Stromal cell of bone marrow (primary cell): ENCODE measurements at places on chromosomes 3 and 15.

GRCh38 chr3:133152056-133152455 lies 113.9 kb downstream of the TMEM108 start:
- DNase-seq: no peak

DNA sequence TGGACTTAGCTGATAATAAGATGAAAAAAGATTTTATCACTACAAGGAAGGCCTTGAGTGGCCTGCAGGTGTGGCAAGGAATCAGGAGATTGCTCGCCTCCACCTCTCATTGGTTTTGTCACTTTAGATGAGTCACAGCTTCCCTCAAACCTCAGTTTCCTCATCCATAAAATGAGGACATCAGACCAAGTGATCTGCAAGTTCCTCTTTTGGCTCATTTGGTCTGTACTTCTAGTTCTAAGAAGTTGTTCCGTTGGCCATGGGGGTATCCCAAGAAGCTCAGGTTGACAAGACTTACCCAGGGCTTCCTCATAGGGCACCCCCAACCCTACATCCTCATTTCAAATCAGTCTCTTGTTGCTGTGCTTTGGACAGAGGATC lies 254.1 kb downstream of the UACA start:
- no peak for DNase-seq

GRCh38 chr3:73966733-73967132 lies 342.0 kb upstream of the PDZRN3 start:
- DNase-seq: no peak

DNA sequence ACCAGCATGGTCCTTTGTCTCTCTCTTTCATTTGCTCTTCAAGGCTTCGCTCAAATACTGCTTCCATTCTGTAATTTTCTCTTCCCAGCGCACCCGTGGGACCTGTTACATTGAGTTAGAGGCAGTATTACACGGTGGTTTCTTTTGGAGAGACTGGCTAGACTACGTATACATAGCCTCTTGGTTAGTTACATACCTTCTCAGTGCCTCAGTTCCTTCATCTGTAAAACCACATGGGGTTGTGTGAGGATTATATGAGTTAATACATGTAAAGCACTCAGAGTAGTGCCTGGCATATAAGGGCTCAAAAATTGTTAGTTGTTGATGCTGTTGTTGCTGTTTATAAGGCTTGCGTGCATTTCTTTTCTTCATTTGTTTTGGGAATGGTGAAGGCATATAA lies 33.8 kb downstream of the UBE2E2 start:
- DNase-seq: no peak
